WERI-Rb-1 (cell line): ENCODE measurements at places on chromosomes 7 and 10.

DNA sequence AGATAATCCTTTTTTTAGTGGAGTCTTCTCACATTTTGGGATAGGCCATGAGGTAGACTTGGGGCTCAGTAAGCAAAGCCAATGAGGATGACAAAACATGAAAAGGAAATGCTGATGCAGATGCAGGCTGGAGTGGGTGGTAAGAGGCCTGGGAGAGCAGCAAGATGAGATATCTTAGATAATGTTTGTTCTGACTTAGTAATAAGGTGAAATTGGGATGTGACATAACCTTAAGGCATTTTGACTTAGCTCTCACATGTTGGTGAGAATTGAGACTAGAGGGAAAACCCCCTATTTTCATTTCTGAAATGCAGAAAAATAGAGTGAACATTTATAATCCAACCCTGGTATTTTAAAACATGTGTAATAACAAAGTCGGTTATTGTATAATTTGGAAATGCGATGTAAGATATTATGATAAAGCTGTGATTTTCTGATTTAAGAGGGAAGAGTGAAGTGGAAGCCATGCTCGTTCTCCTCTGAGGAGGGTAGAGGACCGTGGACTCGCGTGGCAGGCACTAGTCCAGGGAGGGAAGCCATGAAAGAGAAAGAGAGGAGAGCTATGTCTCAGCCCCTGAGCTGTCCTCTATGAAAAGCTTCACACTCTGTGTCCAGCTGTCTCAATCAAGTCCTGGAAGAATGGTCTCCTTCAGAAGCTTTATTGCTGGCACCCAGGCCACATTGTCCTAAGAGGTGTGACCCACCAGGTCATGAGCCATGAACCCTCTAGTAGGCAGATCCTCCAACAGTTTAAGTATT lies 57.3 kb downstream of the ST7 start:
- no peak for DNase-seq

DNA sequence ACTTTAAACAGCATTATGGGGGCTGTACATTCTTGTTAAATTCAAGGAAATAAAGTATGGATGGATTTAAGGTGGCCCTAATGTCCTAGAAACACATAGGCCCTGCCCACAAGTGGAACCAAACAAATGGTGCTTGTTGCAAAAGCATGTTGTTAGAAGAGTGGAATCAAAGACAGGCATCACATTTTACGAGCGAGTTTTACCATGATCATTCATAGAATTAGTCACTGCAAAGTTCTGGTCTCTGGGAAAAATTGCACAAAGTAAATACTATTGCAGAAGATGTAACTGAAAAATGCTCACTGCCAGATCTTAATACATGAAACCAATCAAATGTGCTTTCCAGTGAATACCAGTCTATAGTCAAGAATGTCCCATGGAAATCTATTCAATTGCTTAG lies 677.1 kb downstream of the PARD3 start:
- DNase-seq: no peak

- no peak for DNase-seq
Measured at GRCh38 chr10:84179059-84179710, 5.6 kb downstream of the GPR15LG start.

DNA sequence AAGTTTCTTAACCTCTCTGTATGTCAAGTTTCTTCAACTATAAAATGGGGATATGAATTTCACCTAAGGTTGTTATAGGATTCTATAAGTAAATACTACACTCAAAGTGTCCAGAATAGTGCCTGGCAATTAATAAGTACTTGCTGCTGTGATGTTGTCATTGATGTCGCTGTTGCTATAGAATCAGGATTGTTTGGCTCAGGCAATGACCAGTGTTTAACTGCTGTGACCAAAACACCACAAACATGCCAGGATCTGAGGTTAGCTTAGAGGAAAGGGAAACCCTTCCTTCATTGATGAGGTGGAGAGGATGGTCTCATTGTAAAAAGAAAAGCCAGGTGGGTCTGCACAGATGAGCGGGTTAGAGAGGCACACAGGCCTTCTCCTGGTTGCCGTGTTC lies 223.1 kb upstream of the INHBA start:
- DNase-seq: no peak

GRCh38 chr10:80855348-80855971 lies 317.8 kb downstream of the SH2D4B start:
- DNase-seq: peak; percentile 60

- DNase-seq: no peak
Measured at GRCh38 chr7:4115941-4116610, 566.0 kb upstream of the FOXK1 start.
